ENCODE measurements at places on chromosomes 16 and 17. TPM values are rescaled to one million over a fixed set of nuclear protein-coding genes. Genes with fewer than 3 reads are reported as not detected.

Gene BLTP2
- total RNA-seq, result 58.4 TPM

Gene SLC52A1
- total RNA-seq, result not detected

Gene UBTF
- total RNA-seq, result 40.4 TPM

Gene CSH1
- total RNA-seq, result not detected

Gene ELMO3
- total RNA-seq, result 0.48 TPM

Gene HEATR9
- total RNA-seq, result not detected

Gene HLF
- 0.24 TPM for total RNA-seq

Gene SAP30BP
- 68.9 TPM for total RNA-seq

Gene OTOA
- total RNA-seq, result not detected

Gene DPEP2
- not detected for total RNA-seq

Gene SMPD3
- not detected for total RNA-seq

Gene SCNN1B
- total RNA-seq, result not detected

Gene COPS3
- 140 TPM for total RNA-seq

Gene CPSF4L
- not detected for total RNA-seq

Gene KRTAP1-1
- total RNA-seq, result not detected

Gene KRT222
- total RNA-seq, result not detected

Gene DPEP3
- total RNA-seq, result not detected

Gene RASD1
- not detected for total RNA-seq

Gene DUS2
- total RNA-seq, result 18.7 TPM

Gene ABCA5
- 7.3 TPM for total RNA-seq

Gene TOP2A
- 303 TPM for total RNA-seq

Gene EME1
- 10.6 TPM for total RNA-seq

Gene GALR2
- total RNA-seq, result not detected

Gene MEIOB
- not detected for total RNA-seq

Gene SALL1
- 8.9 TPM for total RNA-seq

Gene WNT9B
- total RNA-seq, result not detected

Gene GNG13
- not detected for total RNA-seq

Gene CHP2
- total RNA-seq, result not detected

Gene CDH3
- under 0.01 TPM for total RNA-seq

Gene CYTH1
- total RNA-seq, result 14.6 TPM

Gene HSF5
- not detected for total RNA-seq

Gene MYL4
- not detected for total RNA-seq

Gene PRR29
- not detected for total RNA-seq

Gene TBC1D3K
- not detected for total RNA-seq

Gene LRRC37A
- total RNA-seq, result 0.20 TPM

Gene MEOX1
- total RNA-seq, result under 0.01 TPM

Gene PRSS21
- not detected for total RNA-seq

Gene FOXJ1
- total RNA-seq, result not detected

Gene CLEC3A
- total RNA-seq, result not detected

Gene CCL18
- not detected for total RNA-seq

Gene RMI2
- 33.4 TPM for total RNA-seq

Gene GAN
- 5.2 TPM for total RNA-seq

Gene SEPTIN12
- total RNA-seq, result not detected

Gene XAF1
- 28.1 TPM for total RNA-seq

Gene CBX2
- total RNA-seq, result 5.0 TPM

Gene ADGRG1
- 3.7 TPM for total RNA-seq

Gene ADAM11
- total RNA-seq, result 0.12 TPM

Gene KIFC3
- 49.3 TPM for total RNA-seq

Gene PRR11
- 32.7 TPM for total RNA-seq

Gene CPNE7
- total RNA-seq, result 1.3 TPM

Gene CFAP97D1
- total RNA-seq, result not detected

Gene AMDHD2
- total RNA-seq, result 11.3 TPM

Gene KRT40
- total RNA-seq, result not detected
